HT1080 (cell line): ENCODE measurements at places on chromosomes 4 and X. TPM values are rescaled to one million over a fixed set of nuclear protein-coding genes. Genes with fewer than 3 reads are reported as not detected.

GRCh38 chr4:139853309-139853708 is 187.7 kb downstream of the MGST2 start:
- no peak for DNase-seq

DNA sequence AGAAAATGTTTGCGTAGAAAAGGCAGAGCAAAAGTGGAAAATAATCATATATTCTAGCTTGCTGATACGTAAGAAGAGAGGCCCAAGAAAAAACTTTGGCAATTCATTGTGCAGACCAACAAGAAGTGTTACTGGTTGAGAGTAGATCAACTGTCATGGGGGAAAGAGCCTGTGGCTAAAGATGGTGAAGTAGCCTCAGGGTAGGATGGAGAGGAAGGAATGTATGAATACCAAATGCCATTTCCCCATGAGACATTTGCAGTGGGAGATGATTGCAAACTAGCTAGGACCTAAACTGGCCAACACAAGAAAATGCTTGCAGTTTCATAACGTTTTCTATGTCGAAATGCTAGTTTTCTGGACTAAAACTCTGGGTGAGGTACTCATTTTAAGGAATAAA is 47.7 kb upstream of the ADGRL3 start:
- no peak for DNase-seq

- DNase-seq = no peak
Measured at GRCh38 chrX:72207366-72207765, 25.8 kb downstream of the PIN4 start.

- no peak for DNase-seq
Measured at GRCh38 chr4:80731436-80731835, 299.1 kb upstream of the BMP3 start.

- DNase-seq = no peak
Measured at GRCh38 chr4:152486429-152487389, 49.2 kb downstream of the FBXW7 start.

DNA sequence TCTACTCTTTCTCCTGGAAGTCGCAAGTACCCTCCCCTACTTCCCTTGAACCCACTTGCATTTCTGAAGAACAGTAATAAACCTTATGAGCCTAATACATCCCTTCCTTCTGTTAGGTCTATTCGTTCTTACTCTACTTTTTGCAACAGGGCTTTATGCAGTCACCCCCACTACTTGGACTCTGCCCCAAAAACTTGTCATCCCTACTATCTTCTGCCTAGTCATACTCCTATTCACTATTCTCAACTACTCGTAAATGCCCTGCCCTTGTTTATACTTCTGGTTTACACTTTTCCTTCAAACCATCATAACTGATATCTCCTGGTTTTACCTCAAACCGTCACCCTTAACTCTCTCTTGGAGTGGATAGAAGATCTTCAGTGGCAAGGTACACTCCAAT is 55.2 kb upstream of the SLIT2 start:
- DNase-seq = no peak

DNA sequence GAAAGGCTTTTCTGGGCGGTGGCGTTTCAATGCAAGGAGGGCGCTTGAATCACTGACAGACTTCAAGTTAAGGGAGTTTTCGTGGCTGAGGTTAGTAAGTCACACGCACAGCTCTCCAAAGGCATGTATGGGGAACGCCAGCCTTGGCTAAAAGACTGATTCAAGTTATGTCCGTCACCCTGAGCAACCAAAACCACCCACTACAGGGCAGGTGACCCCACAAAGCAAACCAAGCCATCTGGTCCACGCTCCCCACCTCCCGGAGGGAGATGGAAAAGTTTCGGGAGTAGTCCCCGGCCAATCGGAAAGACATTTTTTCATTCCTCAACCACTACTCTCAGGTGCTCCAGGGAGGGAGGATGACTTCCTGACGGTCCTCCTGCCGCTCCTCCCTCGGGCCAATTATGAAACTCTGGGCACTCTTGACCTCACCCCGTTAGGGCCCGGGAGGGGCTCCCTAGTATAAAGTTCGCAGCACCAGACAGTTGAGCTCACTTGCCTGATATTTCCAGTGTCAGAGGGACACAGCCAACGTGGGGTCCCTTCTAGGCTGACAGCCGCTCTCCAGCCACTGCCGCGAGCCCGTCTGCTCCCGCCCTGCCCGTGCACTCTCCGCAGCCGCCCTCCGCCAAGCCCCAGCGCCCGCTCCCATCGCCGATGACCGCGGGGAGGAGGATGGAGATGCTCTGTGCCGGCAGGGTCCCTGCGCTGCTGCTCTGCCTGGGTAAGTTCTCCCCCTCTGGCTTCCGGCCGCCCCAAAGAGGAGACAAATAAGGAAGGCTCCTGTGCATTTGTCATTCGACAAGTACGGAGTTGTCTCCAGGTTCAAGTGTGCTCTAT is at the start of gene EREG:
Gene EREG (plus strand): TSS at position 494 of the 840 bp plus-strand sequence. CDS start 164 bp downstream, at position 658.
- DNase-seq = no peak

CLGN gene
- total RNA-seq = 2.9 and 3.6 TPM in 2 replicates

DNA sequence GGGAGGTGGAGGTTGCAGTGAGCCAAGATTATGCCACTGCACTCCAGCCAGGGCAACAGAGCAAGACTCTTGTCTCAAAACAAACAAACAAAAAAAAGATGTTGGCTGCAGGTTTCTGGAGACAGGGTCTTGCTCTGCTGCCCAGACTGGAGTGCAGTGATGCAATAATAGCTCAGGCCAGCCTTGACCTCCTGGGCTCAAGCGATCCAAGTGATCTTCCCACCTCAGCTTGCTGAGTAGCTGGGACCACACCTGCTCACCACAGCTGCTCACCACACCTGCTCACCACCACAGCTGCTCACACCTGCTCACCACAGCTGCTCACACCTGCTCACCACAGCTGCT is 29.9 kb upstream of the CPLX1 start:
- DNase-seq = no peak

AR gene
- 3.9 and 5.9 TPM in 2 replicates for total RNA-seq

SYTL4 gene
- 7.1 and 11.3 TPM in 2 replicates for total RNA-seq
